Stimulated activated effector memory CD8-positive, alpha-beta T cell treated with anti-CD3 and anti-CD28 coated beads, Interleukin-12 subunit alpha, Interleukin-12 subunit beta, amount 100 ng/mL, for 72 hours (primary cell): ENCODE measurements at places on chromosomes 6 and 20.

DNA sequence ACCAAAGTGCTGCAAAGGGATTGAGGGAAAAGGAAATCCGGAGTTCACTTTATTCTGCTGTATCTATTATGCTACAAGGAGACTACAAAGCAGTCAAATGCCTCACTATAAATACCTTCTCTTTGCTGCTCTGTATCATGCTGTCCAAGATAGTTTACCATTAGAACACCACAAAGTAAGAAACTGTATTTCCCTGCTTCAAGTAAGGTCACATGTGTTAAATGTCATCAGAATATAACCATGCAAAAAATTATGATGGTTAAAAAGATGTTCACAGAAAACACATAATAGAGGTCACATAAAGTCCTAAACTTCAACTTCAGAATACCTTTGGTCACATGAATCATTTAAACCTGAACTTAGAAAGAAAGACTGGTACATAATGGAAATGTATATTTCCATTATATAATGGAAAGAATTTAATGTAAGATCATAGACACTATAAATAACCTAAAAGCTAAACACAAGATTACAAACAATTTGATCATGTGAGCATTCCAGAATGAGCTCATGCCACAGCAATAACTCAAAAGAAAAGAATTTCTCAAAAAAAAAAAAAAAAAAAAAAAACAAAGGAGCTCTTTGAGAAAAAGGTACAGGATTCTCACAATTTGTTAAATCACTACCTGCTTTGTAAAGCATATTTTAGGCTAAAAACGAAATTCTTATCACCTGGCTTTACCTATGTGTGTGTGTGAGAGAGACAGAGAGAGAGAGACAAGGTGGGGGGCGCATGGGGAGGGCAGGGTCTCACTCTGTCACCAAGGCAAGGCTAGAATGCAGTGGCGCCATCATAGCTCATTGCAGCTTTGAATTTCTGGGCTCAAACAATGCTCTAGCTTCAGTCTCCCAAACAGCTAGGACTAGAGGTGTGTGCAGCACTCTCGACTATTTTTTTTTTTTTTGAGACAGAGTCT, 58.7 kb downstream of the KIF13A start:
- DNase-seq = no peak

DNA sequence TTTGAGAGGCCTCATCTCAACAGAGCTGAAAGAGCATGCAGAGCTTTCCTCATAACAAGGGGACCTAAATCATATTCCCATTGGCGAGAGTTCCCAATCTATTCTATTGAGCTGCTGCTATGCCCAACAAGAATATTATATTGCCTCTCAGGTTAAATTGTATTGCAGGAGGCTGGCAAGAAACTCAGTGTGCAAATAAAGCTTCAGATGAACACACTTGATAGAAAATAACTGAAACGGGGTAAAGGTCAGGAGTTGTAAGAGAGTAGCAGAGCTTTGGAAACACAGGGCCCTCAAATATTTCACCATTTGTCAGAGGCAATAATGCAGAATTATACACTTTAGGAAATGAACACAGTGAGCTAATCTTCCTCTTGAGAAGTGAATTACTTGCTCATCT, 364.3 kb upstream of the SPTLC3 start:
- no peak for DNase-seq

DNA sequence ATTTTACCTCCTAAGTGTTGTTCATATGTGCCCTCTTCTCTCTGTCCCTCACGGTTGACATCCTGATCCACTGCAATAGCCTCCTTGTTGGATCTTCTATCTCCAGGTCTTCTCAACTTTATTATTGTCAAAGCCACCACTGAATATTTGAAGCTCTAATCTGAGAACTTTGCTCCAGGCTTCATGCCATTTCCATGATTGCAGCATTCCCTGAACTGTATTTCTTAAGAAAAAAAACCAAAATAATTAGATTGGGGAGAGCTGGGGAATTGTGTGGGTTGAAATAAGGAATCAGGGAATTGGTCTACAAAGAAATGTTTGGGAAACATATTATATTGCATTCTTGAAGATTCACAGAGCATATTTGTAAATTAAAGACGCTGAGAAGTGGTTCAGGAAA, 2.5 kb upstream of the STX7 start:
- no peak for DNase-seq

DNA sequence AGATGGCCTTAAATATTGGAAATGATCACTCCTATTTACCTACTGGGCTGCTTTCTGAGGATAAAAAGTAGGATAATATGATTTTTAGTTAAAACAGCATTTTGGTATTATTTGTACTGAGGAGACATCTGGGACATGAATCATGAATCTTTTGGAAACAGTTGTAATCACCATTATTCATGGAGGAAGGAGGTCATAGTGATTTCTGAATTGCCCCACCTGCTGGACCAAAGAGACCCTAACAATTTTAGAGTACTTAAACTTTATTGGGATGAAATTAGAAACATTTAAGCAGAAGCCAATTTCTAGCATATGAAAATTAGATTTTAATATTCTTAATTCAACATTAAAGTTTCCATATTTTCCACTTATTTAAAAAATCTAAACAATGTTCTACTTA, 108.4 kb upstream of the SIM1 start:
- no peak for DNase-seq

DNA sequence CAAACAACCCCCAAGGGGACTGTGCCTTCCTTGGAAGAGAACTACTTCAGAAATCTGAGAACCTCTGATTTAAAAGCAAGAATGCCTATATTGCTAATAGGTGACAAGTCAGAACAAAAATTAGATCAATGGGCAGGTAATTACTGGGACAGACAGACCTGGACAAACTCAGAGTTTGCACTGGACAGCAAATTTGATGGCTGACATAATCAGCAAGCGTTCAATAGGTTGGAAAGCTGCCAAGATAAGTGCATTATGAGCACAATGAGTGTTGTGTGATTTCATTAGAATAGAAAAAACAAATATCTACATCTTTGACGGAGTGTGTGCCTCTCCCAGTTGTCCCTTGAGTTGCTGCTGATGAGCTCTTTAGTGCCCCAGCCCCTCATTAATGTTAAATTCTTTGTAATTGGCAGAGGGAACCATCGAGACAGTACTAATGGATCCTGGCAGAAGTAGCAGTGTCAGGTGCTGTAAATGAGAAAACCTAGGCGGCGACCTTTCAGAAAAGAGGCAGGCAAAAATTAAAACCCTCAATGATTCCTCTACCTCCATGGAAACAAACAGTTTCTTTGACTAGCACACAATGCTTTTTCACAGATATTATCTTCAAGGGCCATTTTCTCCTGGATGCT, 116.5 kb upstream of the COL21A1 start:
- no peak for DNase-seq

- no peak for DNase-seq
Measured at GRCh38 chr6:727856-728255, 34.9 kb upstream of the EXOC2 start.

DNA sequence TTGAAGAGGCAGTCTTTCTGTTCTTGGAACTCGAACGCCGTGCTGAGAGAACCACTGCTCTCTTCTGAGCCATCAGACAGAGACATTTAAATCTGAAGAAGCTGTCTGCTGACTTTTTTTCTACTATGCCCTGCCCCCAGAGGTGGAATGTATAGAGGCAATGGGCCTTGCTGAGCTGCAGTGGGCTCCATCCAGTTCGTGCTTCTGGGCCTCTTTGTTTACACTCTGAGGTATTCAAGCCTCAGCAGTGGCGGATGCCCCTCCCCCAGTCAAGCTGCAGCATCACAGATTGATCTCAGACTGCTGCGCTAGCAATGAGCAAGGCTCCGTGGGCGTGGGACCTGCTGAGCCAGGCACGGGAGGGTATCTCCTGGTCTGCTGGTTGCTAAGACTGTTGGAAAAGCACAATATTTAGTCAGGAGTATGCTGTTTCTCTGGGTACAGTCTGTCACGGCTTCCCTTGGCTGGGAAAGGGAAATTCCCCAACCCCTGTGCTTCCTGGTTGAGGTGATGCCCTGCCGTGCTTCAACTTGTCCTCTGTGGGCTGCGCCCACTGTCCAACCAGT, 526.8 kb downstream of the CD109 start:
- no peak for DNase-seq

DNA sequence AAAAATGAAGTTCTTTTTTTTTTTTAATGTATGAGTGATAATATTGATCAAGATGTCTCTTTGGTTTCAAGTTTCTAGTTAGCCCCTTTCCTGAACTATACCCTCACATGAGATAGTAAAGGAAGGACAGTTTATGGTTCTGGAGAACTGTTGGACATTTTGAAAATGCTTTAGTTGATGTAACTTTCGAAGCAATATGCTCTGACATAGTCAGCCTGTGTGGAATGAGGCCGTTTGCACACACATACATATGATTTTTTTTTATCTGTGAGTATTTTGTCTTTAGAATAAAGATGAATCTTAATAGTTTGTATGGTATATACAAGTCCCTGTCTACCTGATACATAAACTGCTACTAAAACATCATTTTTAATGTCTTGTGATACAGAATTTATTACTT, 177.0 kb downstream of the ARID1B start:
- DNase-seq = no peak

- DNase-seq = no peak
Measured at GRCh38 chr20:59032713-59033059, 551 bp upstream of the ATP5F1E start.

- no peak for DNase-seq
Measured at GRCh38 chr6:3388786-3389185, 68.1 kb downstream of the SLC22A23 start.

DNA sequence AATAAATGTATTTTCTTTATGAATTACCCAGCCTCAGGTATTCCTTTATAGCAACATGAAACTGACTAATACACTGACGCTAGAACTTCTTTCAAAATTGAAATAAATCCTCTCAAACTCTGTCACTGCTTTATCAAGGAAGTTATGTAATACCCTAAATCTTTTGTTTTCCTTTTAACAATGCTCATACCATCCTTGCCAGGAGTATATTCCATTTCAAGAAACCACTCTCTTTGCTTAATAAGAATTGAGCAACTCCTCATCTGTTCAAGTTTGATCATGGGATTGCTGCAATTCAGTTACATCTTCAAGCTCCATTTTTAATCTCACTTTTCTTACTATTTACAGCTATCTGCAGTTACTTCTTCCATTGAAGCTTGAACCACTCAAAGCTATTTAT, 707.6 kb upstream of the MARCKS start:
- DNase-seq = no peak

DNA sequence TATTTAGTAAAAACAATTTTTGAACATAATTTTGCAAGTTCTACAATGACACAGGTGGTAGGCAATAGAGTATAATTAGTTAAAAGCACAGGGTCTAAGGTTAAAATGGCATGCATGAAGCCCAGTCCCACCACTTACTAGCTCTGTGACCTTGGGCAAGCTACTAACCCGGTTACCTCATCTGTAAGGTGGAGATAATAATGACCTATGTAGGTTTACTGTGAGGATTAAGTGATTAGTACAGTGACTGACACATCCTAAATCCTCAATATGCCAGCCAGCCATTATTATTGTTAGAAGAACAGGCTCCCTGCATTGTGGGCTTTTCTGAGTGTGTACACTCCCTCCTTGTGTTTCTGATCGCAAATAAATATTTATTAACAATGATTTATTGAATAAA, 26.2 kb downstream of the ATXN1 start:
- DNase-seq = no peak

DNA sequence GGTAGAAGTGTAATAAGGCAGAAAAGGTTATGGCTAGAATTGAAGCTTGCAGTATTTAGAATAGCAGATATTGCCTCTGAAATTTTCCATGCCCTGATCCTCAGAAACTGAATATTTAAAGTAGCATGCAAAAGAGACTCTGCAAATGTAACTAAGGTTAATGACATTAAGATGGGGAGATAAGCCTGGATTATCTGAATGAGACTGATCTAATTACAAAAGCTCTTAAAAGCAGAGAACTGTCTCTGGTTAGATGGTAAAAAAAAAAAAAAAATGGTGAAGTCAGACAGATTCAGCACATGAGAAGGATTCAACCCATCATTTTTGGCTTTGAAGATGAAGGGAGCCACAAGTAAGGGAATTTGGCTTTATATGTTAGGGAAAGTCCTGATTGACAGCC, 503.7 kb upstream of the IRAK1BP1 start:
- no peak for DNase-seq

DNA sequence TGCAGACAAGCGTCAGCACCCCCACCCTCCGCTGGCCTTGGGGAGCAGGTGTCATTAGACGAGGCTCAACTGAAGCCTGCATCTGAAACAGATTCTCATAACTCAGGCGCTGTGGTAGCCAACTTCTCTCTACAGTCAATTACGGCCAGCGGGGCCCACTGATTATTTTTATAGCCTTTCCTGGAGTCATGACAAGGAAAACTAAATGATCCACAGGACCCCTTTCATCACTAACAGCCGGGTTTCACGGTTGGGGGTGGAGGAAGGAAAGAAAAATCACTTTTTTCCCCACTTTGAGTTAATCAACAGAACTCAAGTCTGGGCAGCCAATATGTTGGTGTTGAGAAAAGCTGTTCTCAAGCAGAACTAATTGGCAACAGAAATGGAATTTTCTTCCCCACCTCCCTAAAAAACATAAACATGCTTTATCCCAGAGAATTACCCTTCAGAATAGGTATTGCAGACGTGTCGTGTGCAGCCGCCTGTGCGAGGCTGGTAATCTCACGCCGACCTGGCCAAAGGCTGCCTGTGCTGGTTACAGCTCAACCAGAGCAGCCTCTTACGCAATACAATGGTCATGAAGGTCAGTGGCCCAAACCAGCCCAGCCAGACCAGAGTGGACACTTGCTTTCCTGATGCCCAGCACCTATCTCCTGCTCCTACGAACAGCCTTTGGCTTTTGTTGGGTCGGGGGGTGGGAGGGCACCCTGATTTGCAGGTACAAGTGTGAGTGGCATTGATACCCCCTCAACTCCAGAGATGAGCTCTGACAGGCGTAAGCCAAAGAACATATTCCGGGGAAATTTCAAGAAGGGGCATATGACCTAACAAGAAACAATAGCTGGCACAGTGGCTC, 11.0 kb downstream of the RIPOR3 start:
- DNase-seq = no peak

DNA sequence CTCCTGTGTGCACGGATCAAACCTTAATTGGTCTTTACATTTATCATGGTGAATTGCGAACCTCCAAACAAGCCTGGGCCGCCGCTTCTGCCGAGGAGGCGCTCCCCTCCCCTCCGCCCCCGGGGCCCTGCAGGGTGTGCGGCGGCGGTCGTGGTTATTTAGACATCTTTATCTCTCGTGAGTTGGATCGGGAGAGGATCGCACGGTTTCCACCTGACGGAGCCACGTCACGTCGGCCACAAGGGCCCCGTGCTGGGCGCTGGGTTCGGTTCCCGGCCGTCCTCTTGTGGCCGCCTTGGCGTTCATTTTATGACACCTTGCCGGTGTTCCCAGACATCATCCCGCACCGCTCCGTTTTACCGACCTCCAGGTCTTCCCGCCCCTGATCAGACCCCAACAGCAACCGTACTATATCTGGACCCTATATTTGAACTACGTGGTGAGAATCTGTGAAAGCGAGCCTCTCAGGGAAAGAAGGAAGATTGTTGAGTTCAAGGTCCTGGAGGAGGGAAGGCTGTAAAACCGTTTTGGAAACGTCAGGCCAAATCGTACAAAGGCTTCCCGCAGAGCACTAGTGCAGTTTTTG, 1.3 kb upstream of the CNR1 start:
- no peak for DNase-seq
